Substantia nigra (tissue), 51 donors: ENCODE measurements at places on chromosomes 16 and 17.

DNA sequence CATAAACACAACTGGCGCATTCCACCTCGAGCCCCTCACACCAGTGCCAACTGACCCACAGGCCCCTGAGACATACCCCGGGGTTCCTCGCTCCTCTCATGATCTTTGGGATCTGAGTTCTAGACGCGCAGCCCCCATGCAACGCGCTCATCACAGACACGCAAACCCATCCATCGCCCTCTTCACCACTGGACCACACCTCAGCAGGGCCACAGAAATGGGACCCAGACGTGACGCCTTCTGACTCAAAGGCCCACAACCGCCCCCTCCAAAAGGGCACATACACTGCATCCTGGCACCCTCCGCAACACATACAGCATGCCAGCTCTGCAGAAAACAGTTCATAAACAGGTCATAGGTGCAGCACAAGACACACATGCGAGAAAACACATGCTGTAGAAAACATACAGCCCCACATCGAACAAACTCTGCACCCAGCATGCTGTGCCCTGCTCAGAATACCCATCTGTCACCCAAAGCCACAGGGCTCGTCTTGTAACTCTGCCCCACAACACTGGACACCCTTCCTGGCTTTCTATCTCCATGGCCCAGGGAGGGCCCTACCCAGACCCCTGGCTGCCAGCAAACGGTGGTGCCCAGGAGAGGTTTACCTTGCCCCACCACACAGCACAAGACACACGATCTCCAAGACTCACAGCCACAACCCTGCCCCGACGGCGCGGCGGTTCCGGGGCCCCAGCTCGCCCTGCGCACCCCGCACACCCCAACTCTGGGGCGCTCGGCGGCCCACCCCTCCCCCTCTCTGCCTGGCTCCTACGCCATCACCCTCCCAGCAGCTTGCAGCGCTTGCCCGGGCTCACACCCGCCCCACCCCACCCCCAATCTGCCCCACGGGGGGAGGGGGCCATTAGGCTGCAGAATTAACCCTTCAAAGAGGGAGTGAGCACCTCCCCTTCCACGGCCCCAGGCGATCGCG, 887 bp downstream of the ZBTB4 start:
- DNase-seq: peak; percentile 42

- no peak for DNase-seq
These were observed 707.4 kb downstream of the MAF start for GRCh38 chr16:78892951-78893733.

- no peak for DNase-seq
These were observed 23.7 kb downstream of the NOD2 start for GRCh38 chr16:50717091-50717490.

GRCh38 chr16:17439580-17439979, 31.2 kb downstream of the XYLT1 start:
- no peak for DNase-seq

GRCh38 chr16:72332926-72333325, 161.0 kb upstream of the PMFBP1 start:
- no peak for DNase-seq

- no peak for DNase-seq
These were observed 32.8 kb downstream of the TMEM238L start for GRCh38 chr17:10771148-10771547.

DNA sequence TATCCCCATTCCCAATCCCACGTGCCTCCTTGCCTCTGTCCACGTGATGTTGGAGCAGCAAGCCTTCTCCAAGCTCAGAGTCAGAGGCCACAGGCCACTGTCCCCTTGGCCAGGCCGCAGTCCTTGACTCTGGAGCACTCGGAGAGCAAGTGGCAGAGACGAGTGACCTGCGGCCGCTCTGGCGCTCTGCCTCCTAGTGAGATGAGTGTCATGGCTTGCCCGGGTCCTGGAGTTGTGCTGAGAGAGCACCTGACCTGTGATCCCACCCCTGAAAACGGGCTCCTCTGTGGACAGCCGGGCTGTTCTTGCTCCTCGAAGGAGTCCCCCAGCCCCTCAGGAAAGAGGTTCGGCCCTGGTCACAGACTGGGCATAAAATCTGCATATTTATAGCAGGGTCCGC, 10.0 kb upstream of the FASN start:
- DNase-seq: no peak

GRCh38 chr16:55672471-55672870, 16.7 kb downstream of the SLC6A2 start:
- no peak for DNase-seq

DNA sequence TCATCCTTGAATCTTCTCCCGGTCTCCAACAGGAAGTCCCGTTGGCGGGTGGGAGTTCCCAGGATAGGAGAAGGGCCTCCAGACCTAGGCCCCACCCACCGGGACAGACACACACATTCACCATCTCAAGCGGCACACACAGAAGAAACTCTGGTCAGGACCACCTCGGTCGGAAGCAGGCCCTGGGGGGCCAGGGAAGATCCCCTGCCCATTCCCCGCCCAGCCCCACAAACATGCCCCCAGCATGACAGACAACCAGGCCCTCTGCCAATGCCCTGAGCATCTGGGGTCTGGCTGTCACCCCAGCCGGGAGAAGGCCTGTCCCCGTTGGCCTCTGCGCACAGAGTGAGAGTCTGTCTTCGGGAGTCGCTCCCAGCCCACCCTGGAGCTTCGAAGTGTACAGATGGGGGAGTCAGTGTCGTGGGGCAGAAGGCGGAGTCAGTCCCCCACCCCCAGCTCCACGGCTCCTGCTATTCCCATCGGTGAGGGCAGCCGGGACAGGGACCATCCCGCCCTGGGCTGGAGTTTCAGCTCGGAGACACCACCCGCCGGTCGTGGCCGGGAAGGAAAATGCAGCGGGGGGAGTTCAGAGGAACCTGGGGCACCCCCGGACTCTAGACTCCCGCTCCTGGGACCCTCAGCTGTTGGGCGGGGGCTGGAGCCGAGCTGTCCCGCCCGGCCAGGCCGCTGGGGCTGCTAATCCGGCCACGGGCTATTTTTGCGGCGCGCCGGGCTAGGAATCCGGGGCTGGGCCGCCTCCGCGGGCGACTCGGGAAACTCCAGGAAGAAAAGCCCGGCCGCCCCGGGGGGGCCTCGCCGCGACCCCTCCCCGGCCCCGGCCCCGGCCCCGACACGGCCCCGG, 660 bp downstream of the RHBDF1 start:
- DNase-seq: no peak

- DNase-seq: peak; percentile 22
These were observed 37.6 kb downstream of the ARHGAP27 start for GRCh38 chr17:45394913-45395568.

DNA sequence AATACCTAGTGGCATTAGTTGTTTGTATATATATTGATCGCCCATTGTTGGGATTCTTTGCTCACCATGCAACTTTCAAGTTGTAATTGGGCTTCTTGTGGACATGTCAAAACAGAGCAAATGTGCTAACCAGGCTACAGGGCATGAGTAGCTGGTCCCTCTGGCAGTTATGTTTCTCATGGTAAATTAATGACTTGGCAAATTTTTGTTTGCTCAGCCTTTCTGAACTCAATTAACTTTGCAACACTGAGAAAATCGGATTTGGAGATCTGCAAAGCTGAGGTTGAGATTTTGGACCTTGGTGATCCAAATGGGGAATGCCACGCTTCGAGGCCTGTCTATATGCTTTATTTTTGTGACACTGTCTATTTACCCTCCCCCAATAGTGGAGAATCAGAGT, 138.5 kb upstream of the PIRT start:
- no peak for DNase-seq

GRCh38 chr17:55612691-55613141, 101.5 kb upstream of the SMIM36 start:
- no peak for DNase-seq

GRCh38 chr17:43817826-43818225, 15.1 kb downstream of the MPP3 start:
- DNase-seq: no peak

DNA sequence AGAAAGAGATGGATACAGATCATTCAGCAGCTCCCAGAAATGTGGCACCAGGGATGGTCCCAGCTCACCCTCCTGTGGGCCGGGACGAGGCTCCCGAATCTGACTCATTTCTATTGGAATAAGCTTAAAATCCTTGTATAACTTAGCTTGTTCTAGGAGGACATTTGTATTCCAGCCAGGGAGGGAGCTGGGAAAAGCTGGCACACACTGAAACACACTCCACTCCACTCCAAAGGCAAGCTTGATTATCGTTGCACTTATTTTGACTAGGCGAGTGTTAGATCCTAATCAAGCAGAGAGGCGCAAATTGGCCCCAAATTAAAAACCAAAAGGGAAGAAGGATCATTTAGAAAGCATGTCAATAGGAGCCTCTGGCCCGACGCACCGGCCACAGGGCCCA, 339.5 kb downstream of the HS3ST4 start:
- no peak for DNase-seq

DNA sequence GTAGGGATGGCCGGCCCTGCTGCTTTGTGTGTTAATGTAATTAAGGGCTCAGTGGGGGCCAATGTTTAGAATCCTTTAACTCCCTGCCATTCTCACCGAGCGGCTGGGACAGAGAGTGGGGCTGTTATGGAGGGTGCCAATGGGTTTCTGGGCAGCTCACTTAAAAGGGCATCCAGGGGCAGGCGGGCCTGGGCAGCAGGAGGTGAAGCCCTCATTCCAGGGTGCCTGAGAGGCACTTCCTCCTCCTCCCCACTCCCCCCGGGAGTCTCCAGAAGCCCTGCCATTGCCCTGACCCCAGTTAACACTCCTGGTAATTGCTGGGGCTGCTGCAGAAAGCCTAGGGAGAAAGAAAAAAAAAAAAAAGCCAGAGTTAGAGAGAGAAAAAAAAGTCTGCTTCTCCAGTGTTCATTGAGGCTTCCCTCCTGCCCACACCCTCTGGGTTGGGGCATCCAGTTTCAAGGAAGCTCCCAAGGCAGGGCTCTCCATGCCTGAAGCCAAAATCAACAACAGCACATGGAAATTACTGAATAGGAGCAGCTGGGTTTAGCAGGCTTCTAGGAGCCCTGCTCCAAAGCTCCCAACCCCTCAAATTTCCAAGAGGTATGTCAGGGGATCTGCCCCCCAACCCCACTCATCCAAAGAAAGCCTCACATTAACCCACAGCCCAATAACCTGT, 28.0 kb downstream of the CUEDC1 start:
- DNase-seq: no peak

GRCh38 chr16:81708266-81709015, 70.7 kb upstream of the PLCG2 start:
- no peak for DNase-seq

- no peak for DNase-seq
These were observed 4.2 kb downstream of the ABHD15 start for GRCh38 chr17:29562615-29563014.

GRCh38 chr16:85492295-85492864, 120.7 kb upstream of the GSE1 start:
- no peak for DNase-seq

GRCh38 chr17:66292353-66292752, 10.1 kb upstream of the PRKCA start:
- DNase-seq: no peak

DNA sequence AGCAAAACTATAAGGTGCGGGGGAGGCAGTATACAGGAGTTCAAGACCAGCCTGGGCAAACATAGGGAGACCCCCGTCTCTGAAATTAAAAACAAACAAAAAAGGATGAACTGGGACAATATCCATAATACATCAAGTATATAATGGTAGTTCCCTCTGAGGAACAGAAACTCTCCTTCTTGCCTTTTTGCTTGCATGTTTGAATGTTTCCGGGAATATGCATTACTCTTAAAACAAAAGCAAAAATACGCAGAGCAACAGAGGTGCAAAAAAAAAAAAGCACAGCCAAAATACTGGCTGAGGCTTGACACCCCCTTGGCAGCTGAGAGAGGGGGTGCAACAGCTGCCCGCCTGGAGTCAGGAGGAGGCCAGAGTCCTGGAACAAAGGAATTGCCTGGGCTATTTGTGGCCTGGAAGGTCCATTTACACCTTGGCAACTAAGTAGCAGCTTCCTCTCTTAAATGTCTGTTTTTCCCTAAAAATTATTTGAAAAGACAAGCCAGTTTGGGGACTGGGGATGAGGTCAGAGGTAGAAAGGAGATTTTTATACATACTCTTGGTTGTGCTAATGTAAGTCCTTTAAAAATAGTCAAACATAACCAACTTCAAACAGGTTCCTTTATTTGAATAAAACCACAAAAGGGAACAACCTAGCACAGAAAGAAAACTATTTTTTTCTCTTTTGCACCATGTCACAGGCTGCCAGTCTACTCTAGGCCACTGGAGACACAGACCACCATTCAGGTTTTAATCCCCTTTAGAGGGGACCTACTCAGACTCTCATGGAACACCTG, 19.5 kb downstream of the USP7 start:
- no peak for DNase-seq

DNA sequence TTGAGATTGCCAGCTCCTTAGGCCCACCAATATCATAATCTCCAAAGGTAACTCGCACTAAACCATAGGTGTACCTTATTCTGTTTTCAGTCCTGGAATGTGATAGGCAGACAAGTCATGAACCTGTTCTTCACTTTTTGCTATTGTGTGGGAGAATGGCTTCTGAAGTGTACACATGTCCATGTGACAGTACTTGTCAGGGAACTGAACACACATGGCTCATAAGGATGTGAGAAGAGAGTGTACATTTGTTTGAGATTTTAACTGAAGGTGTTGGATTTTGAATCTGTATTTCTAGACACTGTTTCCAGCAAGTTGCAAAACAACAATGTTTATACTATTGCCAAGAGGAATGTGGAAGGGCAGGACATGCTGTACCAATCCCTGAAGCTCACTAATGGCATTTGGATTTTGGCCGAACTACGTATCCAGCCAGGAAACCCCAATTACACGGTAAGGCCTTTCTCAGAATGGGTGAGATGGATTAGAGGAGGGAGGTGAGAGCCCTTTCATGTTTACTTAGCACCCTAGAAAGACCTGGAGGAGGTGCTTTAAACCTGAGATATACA, 14.5 kb upstream of the RASL10B start:
- no peak for DNase-seq

GRCh38 chr16:85733155-85733838, 17.6 kb downstream of the C16orf74 start:
- DNase-seq: no peak

DNA sequence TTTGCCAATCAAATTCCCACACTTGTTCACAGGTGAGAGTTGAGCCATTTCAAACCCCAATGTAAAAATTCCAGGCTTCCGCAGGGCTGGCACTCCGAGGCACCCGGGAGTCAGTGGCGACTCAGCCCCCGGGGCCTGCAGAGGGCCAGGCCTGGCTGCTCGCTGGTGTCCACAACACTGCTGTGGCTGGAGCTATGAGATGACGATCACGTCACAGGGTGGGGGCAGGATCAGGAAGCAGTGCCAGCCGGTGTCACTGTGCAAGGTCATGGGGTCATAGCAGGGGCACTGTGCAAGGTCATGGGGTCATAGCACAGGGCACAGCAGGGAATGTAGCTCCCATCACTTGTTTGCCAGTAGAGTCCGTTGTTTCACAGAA, 7.8 kb downstream of the VPS4A start:
- DNase-seq: no peak

- no peak for DNase-seq
These were observed 6.9 kb upstream of the FASN start for GRCh38 chr17:82104797-82105416.

- no peak for DNase-seq
These were observed 37.9 kb downstream of the NUP88 start for GRCh38 chr17:5381542-5381941.

- no peak for DNase-seq
These were observed 115.5 kb downstream of the AATF start for GRCh38 chr17:37064206-37064605.
